Right renal pelvis (tissue), 4 donors: ENCODE measurements at places on chromosomes 3 and 15. TPM values are rescaled to one million over a fixed set of nuclear protein-coding genes. Genes with fewer than 3 reads are reported as not detected.
A peak's percentile ranks its signal among the peaks of the same experiment; 100 is the strongest.

The WDR76 gene
- 14.7 TPM for polyA plus RNA-seq

The GHSR gene
- not detected for polyA plus RNA-seq

The RTP1 gene
- not detected for polyA plus RNA-seq

The LINGO1 gene
- polyA plus RNA-seq: 14.3 TPM

DNA sequence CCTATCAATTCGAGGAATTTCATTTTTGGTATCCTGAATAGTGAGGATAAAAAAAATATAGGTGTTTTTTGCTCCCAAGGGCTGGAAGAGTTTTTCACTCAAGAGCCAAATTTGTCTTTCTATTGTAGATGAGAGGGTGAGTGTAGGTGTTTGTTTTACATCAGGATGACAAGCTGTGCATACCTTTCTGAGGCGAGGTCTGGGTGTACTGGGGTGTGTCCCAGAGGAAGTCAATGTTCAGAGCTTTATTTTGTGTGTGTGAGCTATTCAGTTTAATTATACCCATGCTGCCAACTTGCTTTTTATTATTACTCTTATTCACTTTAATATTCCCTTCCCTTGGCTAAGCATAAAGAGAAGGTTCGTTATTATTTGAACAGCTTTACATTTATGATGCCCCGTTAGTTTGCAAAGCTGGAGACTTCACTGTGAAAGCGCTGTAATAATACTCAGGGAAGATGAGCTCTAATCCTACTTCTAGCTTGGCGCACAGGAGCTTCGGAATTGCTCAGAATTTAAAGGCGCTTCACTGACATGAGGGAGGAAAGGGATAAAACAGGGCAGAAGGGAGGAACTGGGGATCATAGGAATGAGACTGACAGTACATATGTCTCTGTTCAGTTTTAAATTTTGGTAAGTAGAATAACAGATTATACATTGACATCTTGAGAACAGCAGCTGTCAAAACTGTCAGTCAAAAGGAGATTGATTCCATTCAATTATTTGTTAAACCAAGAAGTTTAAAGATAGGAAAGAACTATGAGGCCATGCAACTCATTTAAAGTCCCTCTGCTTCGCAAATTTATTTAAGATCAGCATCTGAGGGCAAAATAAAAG is 117.7 kb upstream of the TP63 start:
- no peak for DNase-seq

DNA sequence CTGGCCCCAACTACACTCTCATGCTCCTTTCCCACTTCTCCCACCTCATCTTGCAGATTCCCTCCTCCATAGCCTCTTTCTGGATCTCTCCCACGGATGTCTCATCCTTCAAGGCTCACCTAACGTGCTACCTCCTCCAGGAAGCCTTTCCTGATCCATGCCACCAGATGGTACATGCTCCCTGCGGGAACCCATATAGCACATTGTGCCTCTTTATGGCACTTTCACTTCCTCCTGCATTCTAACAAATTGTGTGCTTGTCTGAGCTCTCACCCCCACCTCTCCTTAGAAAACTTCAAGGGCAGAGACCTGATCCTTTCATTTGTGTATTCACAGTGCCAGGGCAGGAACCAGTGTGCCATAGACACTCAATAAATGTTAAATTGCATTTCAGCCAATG is 63.0 kb downstream of the HES1 start:
- DNase-seq: no peak

The P2RY1 gene
- 3.4 TPM for polyA plus RNA-seq

GRCh38 chr15:100940767-100941379 is 21.7 kb downstream of the LRRK1 start:
- no peak for DNase-seq

GRCh38 chr3:190322604-190323245 is 479 bp upstream of the CLDN1 start:
- DNase-seq: no peak

DNA sequence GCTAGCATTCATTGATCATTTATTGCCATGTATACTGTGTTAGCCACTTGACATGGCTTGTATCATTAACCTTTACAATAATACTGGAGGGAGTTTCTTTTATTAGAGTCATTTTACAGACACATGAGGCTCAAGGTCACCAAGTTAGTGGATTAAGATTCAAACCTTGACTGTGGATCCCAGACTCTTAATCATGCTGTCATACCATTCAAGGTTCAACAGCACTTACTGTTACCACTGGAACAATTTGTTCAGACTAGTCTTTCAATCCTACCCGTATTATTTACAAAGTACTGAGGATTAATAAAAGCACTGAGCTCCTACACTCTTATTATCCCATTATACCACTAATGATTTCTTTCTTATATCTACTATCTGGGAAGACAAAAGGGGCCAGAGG is 1.2 kb downstream of the COX17 start:
- DNase-seq: no peak

GRCh38 chr3:132659000-132659364 is 627 bp downstream of the ACAD11 start:
- no peak for DNase-seq

The HYAL1 gene
- polyA plus RNA-seq: 7.1 TPM

DNA sequence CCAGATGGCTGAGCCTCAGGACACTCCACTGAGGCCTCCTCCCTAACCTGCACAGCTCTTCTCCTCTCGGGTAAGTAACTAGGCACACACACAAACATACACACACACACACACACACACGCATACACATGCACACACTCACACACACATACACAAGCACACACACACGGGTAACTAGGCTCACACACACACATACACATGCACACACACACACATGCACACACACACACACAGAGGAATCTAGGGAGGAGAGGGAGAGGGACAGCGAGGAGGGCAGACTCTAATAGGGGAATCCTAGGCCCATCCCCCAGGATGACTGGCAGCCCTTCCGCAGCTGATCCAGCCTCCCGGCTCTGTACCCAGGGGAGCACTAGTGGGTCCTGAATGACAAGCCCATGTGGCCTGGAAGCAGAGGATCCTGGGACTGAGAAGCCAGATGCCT is 177.4 kb upstream of the LINGO1 start:
- peak; percentile 20 for DNase-seq

GRCh38 chr15:88954431-88955277 is 41.5 kb upstream of the MFGE8 start:
- DNase-seq: no peak

The ST6GAL1 gene
- polyA plus RNA-seq: 97.1 TPM

DNA sequence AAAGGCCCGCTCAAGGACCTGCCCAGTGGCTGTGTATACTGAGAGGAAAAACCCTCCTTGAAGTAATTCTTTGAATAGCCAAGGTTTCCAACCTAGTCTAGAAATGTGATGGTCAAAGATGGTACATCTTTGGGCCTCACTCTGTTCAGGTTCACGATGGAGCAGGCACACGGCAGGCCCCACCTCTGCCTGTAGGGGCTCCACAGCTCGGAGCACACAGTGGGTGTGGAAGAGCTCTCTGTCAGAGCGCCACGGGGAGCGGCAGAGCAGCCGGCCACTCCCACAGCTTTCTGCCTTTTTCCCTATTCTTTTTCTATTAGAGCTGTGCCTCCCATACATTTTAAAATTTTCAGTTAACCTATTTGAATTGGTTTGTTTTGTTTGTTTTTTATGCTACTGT is 89.5 kb downstream of the CTNNB1 start:
- no peak for DNase-seq

GRCh38 chr3:62837145-62837787 is 38.0 kb downstream of the CADPS start:
- no peak for DNase-seq
